COR-L47 (cell line): ENCODE measurements at places on chromosomes 11 and 22.

DNA sequence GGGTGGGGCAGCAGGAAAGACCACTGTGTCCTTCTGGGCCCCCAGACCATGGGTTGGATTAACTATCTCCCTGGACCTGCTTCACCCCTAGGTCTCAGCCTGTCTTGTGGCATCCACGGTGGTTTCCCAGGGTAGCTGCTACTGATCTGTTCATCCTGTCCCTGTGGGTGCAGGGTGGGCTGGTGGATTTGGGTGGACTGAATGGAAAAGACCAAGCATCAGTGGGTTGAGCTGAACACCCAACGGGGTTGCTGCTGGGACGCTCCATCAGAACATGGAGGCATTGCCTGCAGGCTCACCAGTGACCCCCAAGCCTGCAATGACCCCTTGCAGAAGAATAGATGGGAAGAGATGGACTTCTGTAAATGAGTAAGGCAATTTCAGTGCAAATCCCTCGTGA, 812.1 kb downstream of the TBC1D22A start:
- DNase-seq = no peak

- DNase-seq = no peak
Measured at GRCh38 chr11:69499186-69499917, 17.9 kb downstream of the LINC01488 start.

DNA sequence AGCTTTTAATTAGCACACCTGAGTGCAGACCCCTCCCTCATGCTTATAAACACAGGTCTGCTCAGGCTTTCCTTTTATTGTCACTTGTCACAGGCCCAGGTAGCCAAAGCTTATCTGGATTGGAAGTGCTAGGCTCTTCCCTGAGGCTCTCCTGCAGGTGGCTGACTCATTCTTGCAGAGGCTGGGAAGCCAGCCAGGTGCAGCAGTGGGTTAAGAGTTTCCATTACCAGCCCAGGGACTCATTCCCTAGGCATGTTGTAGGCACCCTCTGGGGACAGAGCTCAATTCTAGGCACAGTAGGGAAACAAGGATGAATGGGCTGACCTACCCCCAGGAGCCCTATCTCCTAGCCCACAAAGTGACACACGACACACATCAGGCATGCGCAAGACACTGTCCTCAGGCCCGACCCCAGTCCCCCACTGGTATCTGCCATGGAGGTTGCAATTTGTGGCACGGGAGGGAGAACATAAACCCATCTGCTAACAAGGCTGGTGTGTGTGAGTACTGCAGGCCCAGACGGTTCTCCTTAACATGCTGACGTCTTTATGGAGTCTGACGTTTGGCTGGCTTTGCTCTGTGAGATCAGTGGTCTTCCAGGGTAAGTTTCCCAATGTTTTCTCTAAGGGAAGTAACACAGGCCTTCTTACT, 94.2 kb downstream of the ABTB2 start:
- DNase-seq = peak; percentile 84

DNA sequence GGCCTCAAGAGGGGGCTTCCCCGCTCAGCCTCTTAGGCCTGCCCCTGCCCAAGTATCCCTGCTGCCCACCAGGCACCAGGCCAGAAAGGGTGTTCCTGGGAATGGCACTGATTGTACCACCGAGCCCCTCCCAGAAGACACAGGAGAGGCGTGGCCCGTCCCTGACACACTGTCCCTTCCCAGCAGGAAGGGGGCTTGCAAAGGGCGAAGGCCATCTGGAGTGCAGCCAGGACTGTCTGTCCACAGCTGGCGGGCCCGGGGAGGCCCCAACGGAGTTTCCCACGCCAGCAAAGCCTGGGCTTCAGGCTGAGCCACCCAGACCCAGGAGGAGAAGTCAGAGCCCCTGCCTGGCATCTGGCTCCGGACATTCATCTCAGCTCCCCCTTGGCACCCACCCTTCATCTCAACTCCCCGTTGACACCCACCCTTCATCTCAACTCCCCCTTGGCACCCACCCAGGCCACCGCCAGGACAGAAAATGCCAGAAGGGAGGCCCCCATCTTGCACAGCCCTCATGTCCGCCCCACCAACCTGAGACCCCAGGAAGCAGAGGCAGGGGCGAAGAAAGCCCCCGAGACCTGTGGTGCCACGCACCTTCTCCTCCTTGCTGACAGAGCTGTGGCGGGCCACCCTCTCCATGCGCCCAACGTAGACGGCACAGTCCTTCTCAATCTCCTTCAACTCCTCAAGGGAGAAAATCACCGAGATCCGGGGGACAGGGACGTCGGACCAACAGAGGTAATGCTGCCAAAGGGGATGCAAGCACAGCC, 19.4 kb downstream of the TUBGCP6 start:
- no peak for DNase-seq

GRCh38 chr11:128421577-128422330, 165.6 kb downstream of the ETS1 start:
- no peak for DNase-seq

- DNase-seq = no peak
Measured at GRCh38 chr11:27722117-27722952, 22.1 kb upstream of the BDNF start.

DNA sequence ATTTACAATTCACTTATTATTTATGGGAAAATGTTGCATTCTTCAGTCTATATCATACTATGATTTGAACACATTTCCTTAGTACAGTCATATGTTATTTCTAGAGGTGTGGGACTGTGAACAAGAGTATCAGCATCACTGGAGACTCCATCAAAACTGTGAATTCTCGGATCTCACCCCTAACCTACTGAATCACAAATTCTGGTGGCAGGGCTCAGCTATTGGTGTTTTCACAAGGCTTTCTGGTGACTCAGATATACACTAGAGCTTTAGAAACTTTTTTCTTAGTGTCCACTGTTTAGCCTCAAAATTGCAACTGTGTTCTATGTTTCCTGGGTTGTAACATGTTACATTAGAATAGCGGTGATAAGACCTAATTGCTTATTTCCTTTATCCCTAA, 352.9 kb upstream of the DDI1 start:
- DNase-seq = no peak

DNA sequence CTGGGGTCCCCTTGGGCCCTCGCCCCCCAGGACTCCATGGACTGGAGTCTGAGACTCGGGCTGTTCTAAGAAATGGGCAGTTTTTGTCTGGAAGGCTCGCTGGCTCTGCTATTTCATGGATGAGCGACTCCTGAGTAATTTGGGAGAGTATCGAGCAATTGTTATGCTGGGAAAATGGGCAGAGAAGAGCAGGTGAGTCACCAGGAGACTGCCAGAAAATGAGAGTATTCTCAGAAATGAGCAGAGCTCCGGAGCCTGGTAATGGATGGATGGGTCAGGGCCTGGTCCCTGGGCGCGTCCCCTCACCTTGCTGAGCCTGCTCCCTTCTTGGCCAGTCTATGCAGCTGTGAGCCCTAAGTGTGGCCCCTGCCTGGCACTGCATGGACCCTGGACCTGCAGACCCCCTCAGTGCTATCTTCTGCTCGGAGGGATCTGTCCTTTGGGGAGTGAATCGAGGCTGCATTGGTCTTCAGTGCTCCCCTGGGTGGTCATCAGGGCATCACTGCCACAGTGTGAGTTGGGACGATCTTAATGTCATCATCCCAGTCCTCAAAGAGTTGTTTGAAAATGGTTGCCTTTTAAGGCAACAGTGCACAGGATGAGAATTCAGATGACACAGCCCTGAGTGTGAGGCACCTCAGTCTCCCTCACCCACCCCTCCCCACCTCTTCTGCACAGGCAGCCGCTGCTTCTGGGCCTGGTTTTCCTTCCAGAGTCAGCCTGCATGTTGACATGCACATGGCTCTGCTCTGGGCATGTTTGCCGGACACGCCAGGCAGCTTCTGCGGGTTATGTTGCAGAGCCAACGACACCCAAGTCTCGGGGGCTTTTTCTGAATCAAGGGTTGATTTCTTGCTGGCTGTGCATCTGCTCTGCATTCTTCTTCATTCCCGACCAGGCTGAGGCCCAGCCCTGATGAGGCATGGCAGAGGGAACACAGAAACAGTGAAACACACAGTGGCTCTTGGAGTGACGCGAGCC, 519.0 kb downstream of the TBC1D22A start:
- DNase-seq = no peak

GRCh38 chr11:4975436-4975835, 19.2 kb upstream of the OR51L1 start:
- DNase-seq = no peak
